AML-193 (cell line): ENCODE measurements at places on chromosomes 7 and 10.

DNA sequence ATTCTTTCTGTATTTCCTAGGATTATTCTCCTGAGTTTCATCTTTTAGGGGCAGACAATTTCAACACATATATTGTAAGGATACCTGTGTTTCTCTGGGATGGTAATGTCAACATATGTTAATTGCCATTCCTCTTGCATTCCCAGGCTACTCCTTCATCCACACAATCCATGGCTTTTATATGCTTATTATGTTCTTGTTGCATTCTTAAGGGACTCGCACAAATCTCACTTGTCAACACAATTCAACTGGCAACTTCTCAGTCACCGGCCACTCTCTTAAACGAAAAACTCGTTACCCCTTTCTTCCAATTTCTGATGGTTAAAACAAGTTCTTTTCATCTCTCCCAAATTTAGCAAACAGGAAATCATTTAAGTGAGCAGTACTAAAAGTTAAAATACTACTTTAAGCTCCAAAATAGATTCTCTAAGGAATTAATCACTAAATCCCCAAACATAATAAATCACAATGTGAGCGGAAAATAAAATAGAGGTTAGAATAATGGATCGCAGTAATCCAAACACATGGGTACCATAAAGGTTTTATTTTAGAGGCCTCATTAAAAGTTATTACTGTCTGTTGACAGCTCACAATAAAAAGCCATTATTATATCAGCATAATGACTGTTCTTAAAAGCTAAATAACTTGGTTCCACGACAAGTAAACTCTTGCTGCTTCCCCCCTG lies 223.2 kb downstream of the ELMO1 start:
- DNase-seq: no peak

DNA sequence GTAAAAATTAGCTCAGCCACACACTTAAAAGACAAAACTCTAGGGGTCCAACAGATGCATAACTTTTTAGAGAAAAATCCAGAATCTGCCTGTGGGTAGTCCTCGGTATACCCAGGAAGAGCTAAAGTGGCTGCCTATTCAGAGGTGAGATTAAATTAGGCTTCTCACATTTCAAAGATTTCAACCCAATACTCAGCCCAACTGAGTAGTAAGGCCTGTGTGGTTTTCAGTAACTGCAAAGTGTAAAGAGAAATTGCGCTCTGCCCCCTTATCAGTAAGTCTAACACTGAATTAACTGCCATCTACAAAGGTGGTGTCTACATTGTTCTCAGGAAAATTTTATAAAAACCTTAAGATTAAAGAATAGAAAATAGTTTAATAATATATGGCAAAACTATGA lies 88.2 kb downstream of the ELMO1 start:
- no peak for DNase-seq

- DNase-seq: peak; percentile 32
Measured at GRCh38 chr10:111017098-111017497, 59.7 kb upstream of the ADRA2A start.

- DNase-seq: no peak
Measured at GRCh38 chr7:126483972-126484371, 768.8 kb downstream of the GRM8 start.

DNA sequence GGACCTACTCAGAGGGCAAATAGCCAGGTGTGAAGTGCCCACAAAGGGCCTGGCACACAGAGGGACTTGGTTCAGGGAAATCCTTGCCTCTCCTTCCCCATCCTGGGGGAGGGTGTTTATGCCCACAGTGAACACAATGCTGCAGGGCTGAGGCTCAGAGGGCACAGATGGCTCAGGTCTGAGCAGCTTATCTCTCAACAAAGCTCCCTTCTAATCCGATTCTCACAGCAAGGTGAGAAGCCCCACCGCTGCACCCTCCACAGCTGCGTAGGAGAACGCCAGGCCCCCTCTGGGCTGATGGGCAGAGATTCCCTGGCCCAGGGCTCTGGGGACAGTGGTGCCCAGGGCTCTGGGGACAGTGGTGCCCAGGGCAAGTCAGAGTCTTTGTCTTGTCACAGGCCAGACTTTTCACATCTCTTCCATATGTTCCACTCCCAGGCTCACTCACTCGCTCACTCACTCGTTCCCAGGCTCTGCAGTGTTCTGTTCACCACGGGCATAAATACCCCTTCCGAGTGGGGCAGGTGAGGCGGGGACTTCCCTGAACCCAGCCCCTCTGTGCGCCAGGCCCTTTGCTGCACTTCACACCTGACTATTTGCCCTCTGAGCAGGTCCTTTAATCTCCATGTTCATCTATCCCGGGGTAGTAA lies 8.7 kb upstream of the CDHR1 start:
- no peak for DNase-seq

GRCh38 chr10:33065111-33065510 lies 107.1 kb upstream of the ITGB1 start:
- DNase-seq: no peak

DNA sequence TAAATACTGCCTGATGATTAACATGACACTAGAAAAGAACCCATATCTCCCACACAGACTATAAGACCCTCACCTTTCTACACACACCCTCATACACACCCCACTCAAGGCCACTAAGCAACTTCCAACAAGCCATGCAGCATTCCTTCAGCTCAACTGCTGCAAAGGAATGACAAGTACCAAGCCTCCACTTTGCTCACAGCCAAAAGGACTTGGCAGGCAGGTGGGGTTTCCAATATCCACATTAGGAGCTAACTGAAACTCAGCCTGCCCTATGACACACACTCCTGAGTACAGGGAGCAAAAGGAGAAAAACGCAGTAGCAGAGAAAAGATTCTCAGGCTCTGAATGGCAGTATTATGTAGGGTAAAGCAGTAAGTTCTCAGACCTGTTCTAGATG lies 13.4 kb downstream of the USP54 start:
- no peak for DNase-seq

DNA sequence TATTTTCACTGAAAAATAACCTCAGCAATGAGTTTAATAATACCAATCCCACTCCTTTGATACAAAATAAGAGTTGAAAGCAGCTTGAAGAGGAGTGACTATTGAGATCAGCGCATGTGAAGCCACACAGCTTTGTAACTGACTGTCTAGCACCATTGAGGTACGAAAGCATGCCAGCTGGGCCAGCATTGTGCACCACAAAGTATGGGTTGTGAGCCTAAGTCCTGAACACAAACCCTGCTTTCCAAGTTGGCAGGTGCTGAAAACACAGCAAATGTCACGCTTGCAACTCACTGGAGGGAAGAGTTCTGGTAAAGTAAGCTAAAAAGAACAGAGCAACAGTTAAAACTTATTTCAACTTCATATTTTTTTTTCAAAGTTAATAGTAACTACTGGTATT lies 4.0 kb upstream of the FAM53B start:
- no peak for DNase-seq
